ENCODE measurements at places on chromosomes 7 and 10.

GRCh38 chr10:6516281-6516928 is 63.7 kb downstream of the PRKCQ start:
- no peak for DNase-seq

GRCh38 chr7:135844903-135845302 is 96.3 kb upstream of the FAM180A start:
- DNase-seq, result no peak

GRCh38 chr10:114349522-114350215 is 54.6 kb downstream of the AFAP1L2 start:
- no peak for DNase-seq

GRCh38 chr10:32031920-32032319 is 24.3 kb downstream of the KIF5B start:
- no peak for DNase-seq

GRCh38 chr10:5503477-5503835 is 4.1 kb upstream of the CALML5 start:
- DNase-seq, result no peak

DNA sequence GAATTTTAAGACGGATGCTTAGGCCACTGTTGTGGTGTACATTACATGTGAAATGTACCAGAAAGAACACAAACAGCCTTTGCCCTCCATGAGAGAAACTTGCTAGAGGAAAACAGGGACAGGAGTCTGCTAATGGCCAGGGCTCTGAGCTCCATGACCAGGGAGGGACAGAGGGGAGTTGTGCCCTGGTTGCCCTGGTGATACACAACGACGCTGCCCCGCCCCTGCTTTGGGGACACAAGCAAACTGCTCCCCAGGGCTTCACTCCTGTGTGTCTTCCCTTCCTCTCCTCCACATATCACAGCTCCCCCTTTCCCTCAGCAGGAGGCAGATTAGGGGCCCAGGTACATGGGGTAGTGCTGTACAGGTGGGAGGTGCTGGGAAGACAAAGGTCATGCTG is 36.2 kb downstream of the AMPH start:
- no peak for DNase-seq

GRCh38 chr7:140501966-140502365 is 22.7 kb upstream of the MKRN1 start:
- no peak for DNase-seq

GRCh38 chr10:63409465-63410027 is 56.2 kb downstream of the JMJD1C start:
- no peak for DNase-seq

DNA sequence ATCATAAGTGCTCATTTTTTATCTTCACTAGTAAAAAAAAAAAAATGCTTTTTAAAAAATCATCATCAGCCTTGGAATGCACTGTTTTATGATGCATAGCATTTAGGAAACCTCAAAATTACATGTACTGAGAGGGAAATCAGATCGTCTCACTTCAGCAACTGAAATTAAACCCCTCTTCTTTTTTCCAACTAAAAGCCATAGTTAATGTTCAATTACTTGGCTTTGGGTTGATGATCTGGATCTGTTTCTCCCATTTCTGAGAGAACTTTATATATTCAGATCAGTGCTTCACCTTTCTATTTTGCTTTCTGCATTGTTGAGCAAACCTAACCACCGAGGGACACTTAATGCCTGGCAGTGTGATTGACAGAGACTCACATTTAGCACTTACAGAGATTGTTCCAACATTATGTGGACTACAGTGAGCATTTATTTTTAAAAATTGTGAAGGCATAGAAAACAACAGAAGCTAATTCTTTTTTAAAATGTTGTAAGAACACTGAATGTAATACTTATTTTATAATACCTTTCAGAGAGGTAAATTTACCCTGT is 678.4 kb downstream of the PHTF2 start:
- DNase-seq, result no peak
